Sciatic nerve (tissue), 2 donors: ENCODE measurements at places on chromosomes 2 and 18. TPM values are rescaled to one million over a fixed set of nuclear protein-coding genes. Genes with fewer than 3 reads are reported as not detected.

DNA sequence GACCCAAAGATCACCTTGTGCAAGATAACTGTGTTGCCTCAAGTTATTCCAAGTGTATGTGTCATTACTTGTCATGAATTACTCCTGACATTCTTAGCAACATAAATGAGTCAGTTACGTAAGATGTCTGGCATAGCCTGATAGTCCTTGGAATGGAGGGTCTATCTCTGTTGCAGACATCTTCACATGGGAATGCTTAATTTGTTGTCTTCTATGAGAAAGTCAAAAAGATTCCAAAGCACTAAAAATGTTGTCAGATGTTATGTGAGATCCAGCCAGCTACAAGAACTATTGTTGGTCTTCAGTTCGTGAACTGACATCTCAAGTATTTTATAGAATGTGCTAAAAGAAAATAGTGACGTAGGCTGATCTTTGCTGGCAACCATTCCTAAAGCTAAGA is 178.2 kb upstream of the RASGRP3 start:
- no peak for DNase-seq

- DNase-seq, result no peak
Measured at GRCh38 chr2:155665704-155666103, 666.8 kb downstream of the NR4A2 start.

The CXCR1 gene
- total RNA-seq, result 4.9 TPM

The FRZB gene
- total RNA-seq, result 17.1 TPM

The STARD6 gene
- total RNA-seq, result 0.85 TPM

DNA sequence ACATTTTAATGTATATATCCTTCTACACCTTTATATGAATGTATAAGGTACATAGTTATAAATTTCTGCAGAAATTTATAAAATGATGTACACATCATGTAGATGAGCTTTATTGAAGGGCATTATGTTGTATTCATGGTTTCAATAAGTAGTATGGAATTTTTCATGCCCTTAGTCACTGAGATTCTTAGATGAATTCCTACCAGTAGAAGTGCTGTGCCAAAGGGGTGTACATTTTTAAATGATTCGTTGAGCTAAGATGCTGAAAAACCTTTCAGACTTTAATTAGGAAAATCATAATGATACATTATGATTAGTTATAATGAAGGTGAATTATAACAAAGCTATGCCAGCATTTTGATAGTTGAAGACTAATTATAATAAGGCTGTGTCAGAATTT is 115.2 kb downstream of the ZNF236 start:
- DNase-seq, result no peak

DNA sequence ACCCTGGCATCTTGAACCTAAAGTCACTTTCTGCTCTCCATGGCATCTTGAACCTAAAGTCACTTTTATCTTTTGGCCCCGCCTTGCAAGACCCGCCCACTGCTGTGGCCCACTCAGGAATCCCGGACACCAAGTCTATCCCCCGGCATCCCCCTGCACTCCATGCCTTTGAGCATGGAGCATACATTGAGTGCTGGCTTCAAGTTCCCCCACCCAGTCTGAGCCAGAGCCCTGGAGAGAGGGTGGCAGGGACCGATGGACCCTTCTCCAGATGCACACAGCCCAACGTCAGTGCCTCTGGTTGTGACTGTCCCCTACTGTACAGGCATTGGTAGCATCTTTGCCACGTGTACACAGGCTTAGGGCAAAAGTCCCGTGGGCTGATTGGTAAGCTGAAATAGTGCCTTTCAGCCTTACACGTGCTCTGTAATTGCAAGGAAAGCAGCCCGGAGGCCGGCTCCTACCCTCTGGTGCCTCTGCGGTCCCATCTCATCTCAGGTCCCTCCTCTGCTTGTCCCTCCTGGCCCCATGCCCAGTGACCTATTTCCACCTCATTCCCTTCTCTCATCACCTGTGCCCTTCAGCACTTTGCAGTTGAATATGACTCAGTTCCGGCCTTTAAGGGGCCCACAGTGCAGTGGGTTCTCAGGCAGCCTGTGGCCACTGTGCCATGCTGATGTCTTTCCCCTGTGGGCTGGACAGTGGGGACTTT is 154.0 kb downstream of the INHBB start:
- DNase-seq, result no peak

DNA sequence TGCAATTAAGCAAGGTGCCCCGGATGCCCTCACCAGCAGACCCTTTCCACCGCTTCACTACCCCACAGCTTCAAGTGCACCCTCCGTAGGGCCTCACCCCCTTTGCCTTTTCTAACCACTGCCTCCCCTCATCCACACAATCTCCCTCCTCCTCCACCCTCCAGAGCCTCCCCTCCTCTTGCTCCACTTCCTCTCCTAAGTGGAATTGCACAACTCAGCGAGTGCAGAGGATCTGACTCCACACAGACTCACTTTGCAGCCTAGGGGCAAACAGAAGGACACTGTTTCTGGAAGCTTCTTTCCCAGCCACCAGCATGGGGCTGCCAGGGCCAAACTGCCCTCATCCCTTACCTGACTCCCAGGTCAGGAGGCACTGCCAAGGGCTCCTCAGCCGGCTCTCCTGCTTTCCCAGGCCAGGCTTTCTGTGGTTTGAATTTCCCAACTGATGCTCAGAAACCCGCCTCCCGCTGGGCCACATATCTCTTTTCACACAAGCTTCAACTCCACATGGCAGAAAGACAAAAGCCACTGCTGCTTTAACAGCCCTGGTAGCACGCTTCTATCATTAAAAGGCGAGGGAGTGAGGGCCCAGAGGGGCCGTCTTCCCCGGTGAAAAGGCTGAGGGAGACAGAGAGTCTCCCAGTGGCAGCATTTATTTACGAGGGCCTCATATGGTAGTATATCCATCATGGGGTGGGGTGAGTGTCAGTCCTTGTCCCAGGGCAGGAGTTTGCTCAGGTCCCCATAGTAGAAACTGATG is 74.7 kb upstream of the MGAT4A start:
- no peak for DNase-seq

The ESPNL gene
- total RNA-seq, result not detected

DNA sequence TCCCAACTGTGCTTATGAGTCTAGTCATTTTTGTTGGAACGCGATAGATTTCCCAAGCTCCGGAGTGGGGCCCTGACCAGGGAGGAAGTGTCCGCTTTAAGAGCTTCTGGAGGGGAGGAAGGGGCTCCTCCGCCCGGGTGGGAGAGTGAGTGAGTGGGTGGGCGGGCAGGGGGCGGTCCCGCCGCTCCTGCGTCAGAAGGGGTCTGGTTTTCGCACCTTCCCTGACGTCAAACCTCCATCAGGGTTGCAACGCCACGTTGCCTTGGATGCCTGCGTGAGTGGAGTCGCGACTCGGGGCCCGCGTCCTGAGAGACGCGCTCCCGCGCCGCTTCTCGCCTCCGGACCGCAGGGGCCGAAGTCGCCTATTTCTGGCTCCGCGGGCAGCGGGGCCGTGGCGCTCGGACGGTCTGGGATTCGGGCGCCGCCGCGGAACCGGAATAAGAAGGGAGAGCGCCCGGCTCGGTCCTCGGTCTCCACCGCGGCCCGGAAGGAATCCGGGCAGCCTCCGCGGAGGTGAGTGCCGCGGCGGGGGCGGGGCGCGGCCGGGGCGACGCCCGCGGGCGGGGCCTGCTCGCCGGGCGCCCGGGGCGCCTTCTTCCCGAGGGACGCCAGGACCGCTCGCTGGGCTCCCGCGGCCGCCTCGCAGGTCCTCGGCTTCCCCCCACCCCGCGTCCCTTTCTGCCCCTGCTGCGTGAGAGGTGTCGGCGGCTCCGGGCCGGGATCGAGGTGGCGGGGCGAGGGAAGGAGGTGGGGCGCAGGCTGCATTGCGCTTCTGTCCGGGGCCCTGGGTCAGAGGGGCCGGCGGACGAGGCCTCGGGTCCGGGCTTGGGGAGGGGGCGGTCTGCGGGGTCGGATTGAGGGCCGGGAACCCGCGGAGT is at the start of gene ZDBF2:
Gene ZDBF2, plus strand, starts transcription at position 230 of the 878 bp plus-strand sequence. CDS start 7,187 bp downstream, outside the sequence.
- peak; percentile 61 for DNase-seq

DNA sequence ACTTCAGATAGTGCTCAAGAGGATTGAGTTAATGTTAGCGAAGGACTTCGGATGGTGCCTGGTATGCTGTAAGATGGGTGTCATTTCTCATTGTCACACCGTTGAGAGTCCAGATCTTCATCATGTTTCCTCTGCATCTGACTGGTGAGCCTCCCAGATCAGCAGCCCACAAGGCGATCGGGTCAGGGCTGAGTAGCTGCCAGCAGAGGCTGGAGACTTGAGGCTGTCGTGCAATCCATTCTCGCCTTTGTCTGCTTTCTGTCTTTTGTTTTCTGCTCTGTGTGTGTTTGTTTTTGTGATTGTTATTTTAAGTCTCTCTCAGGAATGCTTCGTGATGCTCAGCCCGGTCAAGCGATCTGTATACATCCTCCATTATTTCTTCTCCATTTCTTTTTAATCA is 95.8 kb downstream of the TGOLN2 start:
- DNase-seq, result no peak

GRCh38 chr2:219443697-219444023 is 9.0 kb downstream of the SPEG start:
- DNase-seq, result no peak

DNA sequence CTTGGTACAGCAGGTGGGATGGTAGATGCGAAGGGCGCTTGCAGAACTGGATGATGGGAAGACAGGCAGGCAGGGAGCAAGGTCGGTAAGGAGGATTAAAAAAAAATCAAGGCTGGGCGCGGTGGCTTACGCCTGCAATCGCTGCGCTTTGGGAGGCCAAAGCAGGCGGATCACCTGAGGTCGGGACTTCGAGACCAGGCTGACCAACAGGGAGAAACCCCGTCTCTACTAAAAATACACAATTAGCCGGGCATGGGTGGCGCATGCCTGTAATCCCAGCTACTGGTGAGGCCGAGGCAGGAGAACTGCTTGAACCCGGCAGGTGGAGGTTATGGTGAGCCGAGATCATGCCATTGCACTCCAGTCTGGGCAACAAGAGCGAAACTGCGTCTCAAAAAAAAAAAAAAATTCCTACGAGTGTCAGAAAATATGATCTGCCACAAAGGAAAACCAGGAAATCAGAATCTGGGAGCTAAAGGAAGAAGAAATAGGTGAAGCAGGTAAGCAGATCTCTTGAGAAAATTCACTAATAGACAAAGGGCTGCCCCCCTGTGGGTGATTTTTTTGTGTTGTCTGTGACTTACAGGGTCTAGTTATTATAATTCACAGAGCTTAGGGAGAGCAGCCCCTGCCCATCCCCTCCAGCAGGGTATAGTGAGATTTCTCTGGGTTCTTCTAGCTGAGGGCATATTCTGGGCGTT is 46.2 kb downstream of the C2orf42 start:
- no peak for DNase-seq

DNA sequence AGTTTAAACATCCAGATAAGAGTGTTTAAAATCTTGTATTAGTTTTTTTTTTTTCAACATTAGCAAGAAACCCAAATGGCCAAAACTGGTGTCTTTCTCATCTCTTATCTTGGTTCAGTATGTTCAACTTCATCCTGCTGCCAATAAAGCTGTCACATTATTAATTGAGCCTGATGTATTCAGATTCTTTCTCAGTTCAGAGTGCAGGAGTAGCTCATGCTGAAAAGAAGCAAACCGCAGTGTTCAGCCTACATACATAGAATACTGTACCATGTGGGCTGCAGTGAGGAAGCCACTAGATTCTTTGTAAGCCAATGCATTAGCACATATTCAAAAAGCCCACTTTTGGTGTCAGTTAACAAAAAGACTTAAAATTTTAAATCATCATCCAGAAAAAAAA is 76.2 kb downstream of the C18orf54 start:
- no peak for DNase-seq

The PECR gene
- 15.1 TPM for total RNA-seq

- DNase-seq, result no peak
Measured at GRCh38 chr2:12980817-12981216, 264.1 kb downstream of the TRIB2 start.

DNA sequence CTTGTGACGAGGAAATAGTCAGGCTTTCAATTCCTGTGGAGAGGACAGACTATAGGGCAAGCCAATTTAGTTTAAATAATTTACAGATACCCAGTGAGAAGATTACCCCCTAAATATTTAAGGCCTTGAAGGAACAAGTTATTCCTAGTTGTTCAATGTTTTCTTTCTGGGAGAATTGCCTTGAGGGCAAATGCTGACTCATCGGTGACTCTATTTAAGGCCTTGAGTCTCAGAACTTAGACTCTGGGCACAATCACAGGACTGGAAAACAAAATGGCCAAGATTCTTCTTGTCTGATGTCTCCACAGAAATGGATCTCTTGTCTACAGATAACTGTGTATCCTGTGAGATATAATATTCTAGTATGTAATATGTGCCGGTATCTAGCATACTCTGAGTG is 467.1 kb downstream of the SUCLG1 start:
- DNase-seq, result no peak

GRCh38 chr2:38095996-38096861 is 20.3 kb upstream of the CYP1B1 start:
- no peak for DNase-seq

The INSIG2 gene
- 23.2 TPM for total RNA-seq

The UGT1A6 gene
- total RNA-seq, result not detected

GRCh38 chr2:23283653-23284052 is 101.3 kb upstream of the KLHL29 start:
- DNase-seq, result no peak

GRCh38 chr2:100627330-100628300 is 64.8 kb downstream of the PDCL3 start:
- DNase-seq, result no peak

- no peak for DNase-seq
Measured at GRCh38 chr2:1223791-1224190, 189.5 kb upstream of the TPO start.

DNA sequence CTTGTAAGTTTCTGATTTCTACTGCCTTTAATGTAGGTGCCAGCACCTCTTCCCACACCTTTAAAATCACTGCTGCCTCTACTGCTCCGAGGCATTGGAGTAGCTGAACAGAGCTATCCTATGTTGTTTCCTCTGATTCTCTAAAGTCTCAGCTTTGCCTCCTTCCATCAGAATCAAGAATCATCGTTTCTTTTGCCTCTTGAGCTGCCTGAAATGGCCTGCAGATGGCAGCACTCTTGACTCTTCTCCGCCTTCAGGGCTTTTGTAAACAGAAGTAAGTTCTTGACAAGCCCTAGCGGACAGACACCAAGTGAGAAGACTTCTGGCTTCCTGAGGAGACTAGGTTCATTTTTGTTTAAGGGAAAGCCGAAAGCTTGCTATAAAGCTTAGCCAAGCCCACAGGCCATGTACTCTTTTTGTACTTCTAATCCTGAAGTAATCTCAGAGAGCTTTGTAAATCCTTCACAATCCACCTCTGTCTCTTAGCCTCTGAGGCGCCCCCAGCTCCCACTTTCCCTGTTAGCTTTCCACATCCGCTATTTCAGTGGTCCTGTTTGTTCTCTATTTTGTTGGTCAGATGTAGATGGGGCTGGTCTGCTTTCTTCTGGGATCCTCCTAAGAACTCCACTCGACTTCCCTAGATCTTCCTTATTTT is 48.4 kb downstream of the GTF3C3 start:
- peak; percentile 76 for DNase-seq
